ACHN (cell line): ENCODE measurements at places on chromosomes 12 and 14.

GRCh38 chr12:81147292-81147919 lies 69.5 kb downstream of the ACSS3 start:
- no peak for DNase-seq

DNA sequence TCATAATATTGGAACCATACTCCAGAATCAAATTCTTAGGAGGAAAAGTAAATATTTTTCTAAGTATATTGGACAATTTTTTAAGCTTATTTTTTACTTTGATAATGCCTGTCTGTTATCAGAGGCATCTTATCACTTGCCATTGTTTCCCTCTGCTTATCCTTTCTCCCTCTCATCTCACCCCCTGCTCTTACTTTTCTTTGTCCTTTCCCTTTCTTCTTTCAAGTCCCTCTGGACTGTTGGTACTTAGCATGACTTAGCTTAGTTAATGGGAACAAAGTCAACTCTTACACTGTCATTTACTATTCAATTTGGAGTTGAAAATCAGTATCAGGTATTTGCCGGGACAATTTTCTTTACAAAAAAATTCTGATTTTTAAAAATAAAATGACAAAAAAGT lies 45.2 kb downstream of the ABCD2 start:
- no peak for DNase-seq

DNA sequence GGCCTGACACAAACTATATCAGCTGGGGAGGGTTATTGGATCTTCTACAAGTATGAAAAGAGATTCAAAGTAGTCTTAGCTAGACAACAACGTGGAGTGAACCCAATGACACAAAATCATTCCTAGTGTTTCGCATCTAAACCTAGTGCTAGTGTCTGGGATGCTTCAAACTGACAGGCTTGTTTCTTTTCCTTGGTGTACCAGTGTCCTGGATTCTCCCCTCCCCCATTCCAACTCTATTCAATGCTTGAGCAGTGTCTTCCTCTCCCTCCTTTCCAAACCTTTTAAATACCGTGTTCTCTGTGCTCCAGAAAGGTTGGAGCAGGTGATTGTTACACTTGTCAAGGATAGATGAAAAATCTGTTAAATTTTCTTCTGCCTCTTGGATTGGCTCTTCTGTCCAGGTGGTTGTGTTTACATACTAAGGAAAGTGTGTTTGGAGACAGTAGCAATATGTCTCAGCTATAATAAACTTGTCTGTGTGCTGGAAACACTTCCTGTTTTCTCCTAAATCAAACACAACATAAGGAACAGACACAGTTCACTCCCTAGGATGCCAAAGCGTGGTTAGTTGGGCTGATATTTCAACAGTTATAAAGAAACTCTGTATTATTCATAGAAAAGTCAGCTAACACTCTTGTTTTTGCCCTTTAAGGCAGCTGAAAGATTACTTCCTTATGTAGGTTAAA lies 14.4 kb upstream of the GUCY2C start:
- no peak for DNase-seq

DNA sequence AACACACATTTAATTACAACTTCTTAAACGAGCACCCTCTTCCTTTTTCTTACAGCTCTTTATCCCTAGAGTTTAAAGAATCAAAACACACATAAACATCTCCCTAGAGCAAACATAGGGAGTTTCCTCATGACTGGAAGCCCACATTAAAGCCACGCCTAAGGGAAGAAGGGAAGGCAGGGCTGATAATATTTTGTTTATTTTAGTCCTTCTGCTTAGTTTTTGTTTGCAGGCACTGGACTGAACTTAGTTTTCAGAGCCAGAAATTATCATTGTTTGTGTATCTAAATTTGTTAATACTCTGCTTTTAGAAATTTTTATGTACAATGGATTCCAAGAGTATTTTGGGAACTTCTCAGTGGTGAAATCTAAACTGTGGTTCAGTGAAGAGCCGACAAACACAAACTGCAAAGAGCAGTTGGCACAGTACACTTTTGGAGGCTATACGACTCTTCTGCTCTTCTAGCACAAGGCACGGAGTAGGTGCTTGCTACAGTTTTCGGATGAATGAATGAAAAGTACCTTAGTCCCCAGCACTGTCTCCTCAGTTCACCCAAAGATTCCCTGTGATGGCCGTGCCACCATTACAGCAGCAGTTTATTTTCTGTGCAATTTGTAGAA lies 17.6 kb upstream of the AMIGO2 start:
- no peak for DNase-seq

GRCh38 chr12:66620026-66620425 lies 58.9 kb downstream of the GRIP1 start:
- DNase-seq = no peak

- DNase-seq = no peak
Observed at GRCh38 chr12:132030367-132031038, 80.8 kb downstream of the EP400 start.

- no peak for DNase-seq
Observed at GRCh38 chr12:84492351-84492883, 420.2 kb downstream of the SLC6A15 start.

DNA sequence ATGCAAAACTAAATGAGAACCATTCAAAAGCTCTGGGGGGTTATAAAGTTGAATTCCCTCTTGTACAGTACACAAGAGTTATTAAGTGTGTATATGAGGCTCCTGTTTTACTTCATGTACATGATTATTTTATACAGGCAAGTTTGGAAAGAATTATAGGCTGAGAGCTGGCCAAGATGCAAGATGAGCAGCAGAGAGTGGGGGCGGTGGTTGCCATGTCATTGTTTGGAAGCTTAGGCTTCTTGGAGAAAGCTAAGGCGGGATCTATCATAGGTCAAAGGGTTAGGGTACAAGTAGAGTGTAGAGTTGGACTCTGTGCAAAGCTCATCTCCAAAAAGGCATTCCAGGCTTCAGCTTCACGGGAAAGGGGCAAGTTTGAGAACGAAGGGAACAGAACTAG lies 297.1 kb upstream of the TBX3 start:
- no peak for DNase-seq
